ENCODE measurements at places on chromosomes 12 and 14.

DNA sequence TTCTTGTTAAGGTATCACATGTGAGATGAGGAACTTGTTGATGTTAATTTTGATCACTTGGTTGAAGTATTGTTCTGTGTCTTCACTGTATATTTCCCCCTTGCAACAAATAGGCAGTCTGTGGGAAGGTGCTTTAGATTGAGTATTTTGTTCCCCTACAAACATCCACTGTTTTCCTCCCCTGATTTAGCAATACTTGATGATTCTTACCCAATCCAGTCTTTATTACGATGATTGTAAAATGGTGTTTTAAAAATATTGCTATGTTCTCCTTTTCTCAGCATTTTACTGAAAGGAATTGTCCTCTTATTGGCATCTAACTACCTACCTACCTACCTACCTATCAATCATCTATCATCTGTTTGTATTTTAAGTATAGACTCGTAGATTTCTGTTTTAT, 66.3 kb downstream of the ETNK1 start:
- no peak for DNase-seq

- DNase-seq: no peak
These were observed 10.8 kb downstream of the PRR4 start for GRCh38 chr12:10838461-10838860.

GRCh38 chr14:102210421-102211042, 70.8 kb downstream of the WDR20 start:
- DNase-seq: no peak

- DNase-seq: no peak
These were observed 3.2 kb upstream of the CRIP1 start for GRCh38 chr14:105483300-105484068.

DNA sequence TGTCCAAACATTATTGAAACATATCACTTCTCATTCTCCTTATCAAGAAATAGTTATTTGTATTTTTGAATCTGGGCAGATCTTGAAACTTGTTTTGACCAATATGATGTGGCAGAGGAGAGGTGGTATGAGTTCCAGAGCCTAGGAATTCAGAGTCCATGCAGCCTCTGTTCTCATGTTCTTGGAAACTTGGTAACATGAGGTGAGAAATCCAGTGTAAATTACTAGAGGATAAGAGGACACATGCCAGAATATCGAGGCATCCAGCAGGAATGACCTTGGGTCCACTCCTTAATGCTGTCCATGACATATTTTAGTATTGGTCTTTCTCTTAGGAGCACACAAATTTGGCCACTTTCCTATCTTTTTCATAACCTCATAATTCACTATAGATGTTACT, 1374.6 kb downstream of the FSCB start:
- DNase-seq: no peak

DNA sequence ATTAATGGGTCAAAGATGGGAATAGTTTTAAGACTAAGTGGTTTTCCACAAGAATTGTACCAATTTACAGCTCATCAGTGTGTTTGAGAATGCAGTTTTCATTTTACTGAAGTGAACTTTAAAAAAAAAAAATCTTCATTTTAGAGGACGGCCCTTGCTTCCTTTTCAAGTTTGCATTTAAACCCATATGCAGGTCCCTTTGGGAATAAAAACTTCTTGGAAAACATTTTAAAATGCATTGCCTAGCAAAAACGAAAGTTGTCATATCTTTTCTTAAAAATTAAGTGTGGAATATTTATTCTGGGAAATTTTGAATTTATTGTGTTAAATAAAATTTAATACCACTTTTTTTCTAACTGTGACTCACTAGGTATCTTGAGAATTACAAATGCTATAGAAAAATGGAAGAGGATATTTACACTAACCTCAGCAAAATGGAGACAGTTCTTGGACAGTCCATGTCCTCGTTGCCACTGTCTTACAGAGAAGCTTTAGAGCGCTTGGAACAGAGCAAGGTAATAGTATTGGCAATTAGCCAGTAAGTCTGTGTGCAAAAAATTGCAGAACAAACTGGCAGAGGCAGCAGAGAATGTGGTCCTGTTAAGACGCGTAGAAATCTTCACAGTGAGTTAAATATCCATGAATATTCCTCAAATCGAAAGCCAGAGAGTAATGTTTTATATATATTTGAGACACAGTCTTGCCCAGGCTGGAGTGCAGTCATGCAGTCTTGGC, 209.7 kb downstream of the SYNE2 start:
- no peak for DNase-seq

DNA sequence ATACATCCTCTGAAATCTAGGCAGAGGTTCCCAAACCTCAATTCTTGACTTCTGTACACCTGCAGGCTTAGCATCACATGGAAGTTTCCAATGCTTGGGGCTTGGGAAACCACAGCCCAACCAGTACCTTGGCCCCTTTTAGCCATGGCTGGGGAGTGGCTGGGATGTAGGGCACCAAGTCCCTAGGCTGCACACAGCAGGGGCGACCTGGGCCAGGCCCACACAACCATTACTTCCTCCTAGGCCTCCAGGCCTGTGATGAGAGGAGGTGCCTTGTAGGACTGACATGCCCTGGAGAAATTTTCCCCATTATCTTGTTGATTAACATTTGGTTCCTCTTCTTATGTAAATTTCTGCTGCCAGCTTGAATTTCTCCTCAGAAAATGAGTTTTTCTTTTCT, 1387.4 kb downstream of the FSCB start:
- no peak for DNase-seq

GRCh38 chr14:96588410-96589257, 86.5 kb downstream of the PAPOLA start:
- no peak for DNase-seq

DNA sequence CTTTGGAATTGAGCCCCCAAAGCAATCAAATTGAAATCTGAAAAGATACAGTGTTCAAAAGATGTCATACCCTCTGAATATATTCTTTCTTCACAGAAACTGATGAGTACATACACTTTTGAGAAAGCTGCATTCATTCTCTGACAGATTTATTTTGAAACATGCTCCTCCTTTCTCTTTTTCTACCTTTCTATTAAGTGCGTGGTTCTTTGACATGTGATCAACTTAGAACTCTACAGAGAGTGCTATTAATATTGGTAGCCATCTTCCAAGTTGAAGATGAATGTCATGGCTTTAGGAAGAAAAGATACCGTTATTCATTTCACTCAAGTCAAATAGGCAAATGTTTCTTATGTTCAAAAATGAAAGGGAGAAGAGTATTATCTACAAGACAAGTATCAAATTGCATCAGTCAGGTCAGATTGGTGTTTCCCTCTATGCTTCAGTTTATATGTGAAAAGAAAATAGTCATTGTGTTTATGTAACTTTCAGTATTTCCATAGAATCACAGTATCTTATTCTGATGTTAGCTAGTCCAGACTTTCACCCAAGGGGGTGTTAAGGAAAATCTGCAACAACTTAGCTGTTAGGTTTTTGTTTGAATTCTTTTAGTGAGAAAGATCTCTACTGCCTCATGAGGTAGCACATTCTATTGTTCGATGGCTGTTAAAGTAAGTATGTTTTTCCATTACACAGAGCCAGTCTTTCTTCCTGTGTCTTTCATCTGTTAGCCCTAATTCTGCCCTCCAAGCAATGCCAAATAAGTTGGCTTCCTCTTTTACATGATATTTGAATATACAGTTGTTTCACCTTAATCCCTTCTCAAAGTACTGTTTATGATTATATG, 55.4 kb upstream of the GARIN2 start:
- DNase-seq: no peak

GRCh38 chr12:125824276-125824675, 759.0 kb downstream of the AACS start:
- DNase-seq: no peak

GRCh38 chr12:40032433-40033241, 73.2 kb downstream of the SLC2A13 start:
- DNase-seq: no peak

- DNase-seq: no peak
These were observed 2.2 kb upstream of the EML1 start for GRCh38 chr14:99790978-99791376.

GRCh38 chr12:120965534-120966091, 12.7 kb upstream of the HNF1A start:
- no peak for DNase-seq

- no peak for DNase-seq
These were observed 2.3 kb upstream of the HSPB8 start for GRCh38 chr12:119176267-119177055.

DNA sequence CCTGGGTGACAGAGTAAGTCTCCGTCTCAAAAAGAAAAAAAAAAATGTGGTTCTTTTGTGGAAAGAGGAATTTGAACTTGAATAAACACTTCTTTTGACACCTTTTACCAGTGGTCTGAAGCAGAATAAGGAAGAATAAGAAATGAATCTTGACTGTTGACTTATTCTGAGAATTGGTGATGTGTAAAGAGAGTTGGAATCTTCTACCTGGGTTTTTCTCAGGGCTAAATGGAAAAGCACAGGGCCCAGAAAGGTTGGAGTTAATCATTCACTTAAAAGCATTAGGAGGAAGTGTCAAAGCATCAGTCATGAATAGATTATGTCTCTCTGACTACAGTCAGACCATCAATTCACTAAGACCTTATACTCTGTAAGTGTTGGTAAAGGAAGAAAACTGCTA, 13.9 kb downstream of the PNMA1 start:
- no peak for DNase-seq

GRCh38 chr14:92937051-92937937, 14.3 kb downstream of the CHGA start:
- DNase-seq: no peak

- DNase-seq: no peak
These were observed 73.8 kb upstream of the BDKRB2 start for GRCh38 chr14:96130854-96131253.

GRCh38 chr12:5276327-5276880, 155.5 kb upstream of the NTF3 start:
- DNase-seq: no peak

GRCh38 chr12:87274594-87275245, 754.5 kb downstream of the C12orf50 start:
- DNase-seq: no peak

GRCh38 chr14:102779084-102779462, 1.8 kb downstream of the TRAF3 start:
- DNase-seq: no peak

GRCh38 chr12:179885-180284, 34.1 kb downstream of the SLC6A12 start:
- DNase-seq: no peak

- DNase-seq: no peak
These were observed 11.1 kb downstream of the KRT77 start for GRCh38 chr12:52692254-52692653.

GRCh38 chr12:57133013-57133569, 4.8 kb downstream of the LRP1 start:
- no peak for DNase-seq

DNA sequence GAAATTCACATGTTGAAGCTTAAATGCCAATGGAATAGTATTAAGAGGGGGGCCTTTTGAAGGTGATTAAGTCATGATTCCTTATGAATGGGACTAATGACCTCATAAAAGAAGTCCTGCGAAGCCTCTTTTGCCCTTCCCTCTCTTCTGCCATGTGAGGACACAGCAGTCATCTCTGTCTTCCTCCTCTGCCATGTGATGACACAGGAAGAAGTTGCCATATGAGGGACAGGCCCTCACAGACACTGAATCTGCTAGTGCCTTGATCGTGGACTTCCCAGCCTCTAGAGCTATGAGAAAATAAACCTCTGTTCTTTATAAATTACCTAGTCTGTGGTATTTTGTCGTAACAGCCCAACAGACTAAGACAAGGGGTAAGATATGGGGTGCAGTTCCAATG, 100.7 kb downstream of the VCPKMT start:
- no peak for DNase-seq

DNA sequence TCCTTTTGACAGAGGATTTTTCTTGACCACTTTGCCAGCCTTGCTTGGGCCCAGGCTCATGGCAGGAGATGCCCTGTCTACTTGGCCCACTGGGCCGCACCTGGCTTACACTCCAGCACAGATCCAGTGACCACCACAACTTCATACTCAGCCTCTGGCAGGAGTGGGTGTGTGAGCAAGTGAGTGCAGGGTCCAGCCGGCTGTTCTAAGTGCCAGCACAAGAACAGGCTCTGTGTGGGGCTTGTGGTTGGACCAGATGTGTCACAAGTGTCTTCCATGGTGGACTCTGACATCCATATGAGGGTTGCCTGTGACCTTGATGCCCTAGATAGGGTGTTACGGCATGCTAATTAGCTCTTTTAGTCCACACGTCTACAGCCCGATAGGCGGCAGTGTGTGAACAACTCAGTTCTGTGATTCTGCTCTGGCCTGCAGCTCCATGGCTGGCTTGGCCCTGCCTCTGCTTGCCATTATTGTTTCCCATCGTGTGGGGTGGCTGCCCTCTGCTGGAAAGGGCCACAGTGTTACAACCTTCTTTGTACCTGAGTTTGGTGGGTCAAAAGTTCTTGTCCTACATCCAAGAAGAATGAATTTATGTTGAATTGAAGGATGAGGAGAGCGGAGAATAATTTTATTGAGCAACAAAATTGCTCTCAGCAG, 1089.1 kb downstream of the SLC6A15 start:
- DNase-seq: peak; percentile 37
